ENCODE measurements at places on chromosomes 3 and 15.

GRCh38 chr3:103918336-103918735 is 1448.4 kb upstream of the ALCAM start:
- no peak for DNase-seq

DNA sequence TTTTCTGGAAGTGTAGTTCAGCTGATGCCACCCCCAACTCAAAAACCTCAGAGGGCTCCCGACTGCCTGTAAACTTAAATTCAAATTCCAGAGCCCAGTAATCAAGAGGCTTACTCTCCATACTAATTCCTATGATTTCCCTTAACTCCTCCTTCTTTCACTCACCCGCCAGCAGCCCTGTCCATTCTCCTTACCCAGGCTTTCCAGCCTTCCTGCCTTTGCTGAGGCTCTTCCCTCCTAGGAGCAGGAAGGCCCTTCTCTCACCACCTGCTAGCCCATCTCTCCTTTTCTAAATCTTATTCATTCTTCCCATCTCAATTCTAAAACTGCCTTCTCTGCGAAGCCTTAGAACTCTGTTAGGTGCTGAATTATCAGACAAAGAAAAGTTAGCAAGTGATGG is 30.4 kb downstream of the RORA start:
- DNase-seq, result no peak

GRCh38 chr15:50330921-50331320 is 24.1 kb downstream of the GABPB1 start:
- DNase-seq, result no peak

DNA sequence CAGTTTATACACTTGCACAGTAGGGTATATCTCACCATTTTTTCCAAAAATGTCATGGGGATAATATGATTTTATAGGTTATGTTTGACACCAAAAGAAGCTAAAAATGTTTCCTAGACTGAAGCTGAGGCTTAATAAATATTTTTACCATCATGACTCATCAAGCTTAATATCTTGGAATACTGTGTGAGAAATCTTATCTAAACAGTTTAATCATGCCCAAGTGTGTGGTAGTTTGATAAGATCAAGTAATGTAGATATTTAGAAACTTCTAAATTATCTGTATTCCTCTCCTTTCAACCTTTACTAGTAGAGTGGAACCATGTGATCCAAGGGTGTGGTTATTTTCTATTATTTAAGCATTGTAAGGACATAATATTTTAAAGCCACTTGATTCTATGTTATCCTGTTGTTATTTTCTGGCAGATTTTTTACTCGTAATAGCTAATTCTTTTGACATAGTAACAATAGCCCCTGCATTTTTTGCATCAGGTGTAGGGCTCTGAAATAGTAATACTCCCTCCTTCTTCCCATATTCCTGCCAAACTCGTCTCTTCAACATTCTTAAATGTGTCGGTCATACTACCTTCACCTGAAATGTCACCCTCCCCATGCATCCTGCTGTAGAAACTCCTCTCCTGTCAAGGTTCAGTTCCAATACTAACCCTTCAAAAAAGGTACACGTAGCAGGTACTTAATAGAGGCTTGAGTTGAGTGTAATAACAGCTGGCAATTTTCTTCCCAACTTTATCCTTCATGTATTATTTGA is 729.6 kb downstream of the NLGN1 start:
- DNase-seq, result no peak

DNA sequence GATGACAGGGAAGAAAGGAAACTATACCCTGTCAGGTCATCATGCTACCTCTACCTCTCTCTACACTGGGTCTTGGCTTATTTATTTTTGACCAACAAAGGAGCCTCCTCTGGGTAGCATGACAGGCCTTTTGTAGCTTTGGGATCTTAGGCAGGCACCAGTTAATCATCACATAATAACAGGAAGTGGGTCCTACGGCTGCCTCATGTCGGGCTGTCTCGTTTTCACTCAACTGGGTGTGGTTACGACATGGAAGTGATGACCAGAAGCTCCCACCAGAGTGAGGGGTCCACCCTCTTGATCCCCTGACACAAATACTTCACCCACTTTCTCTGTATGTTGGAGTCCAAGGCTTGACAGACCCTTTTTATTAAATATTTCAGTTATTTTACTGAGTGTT is 105.3 kb downstream of the CD47 start:
- no peak for DNase-seq

DNA sequence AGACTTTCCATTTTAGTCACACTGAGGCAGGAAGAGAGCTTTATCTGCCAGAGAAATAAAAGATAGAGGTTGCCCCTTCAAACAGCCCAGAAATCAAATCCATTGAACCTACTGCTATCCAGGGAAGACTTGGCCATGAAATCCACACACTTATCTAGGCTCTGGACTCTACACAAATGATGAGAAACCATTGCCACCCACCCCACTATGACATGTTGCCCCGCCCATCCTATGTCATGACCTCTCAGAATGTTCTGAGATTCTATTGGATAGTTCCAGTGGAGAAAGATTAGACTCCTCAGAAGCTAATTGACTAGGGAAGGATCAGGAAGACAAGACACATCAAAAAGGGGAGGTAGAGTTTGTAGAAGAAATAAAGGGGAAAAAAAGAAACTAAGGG is at the start of gene TMCO5A:
Gene TMCO5A (plus strand): TSS at position 301 of the 400 bp plus-strand sequence. CDS start 1,684 bp downstream, outside the sequence.
- DNase-seq, result no peak

DNA sequence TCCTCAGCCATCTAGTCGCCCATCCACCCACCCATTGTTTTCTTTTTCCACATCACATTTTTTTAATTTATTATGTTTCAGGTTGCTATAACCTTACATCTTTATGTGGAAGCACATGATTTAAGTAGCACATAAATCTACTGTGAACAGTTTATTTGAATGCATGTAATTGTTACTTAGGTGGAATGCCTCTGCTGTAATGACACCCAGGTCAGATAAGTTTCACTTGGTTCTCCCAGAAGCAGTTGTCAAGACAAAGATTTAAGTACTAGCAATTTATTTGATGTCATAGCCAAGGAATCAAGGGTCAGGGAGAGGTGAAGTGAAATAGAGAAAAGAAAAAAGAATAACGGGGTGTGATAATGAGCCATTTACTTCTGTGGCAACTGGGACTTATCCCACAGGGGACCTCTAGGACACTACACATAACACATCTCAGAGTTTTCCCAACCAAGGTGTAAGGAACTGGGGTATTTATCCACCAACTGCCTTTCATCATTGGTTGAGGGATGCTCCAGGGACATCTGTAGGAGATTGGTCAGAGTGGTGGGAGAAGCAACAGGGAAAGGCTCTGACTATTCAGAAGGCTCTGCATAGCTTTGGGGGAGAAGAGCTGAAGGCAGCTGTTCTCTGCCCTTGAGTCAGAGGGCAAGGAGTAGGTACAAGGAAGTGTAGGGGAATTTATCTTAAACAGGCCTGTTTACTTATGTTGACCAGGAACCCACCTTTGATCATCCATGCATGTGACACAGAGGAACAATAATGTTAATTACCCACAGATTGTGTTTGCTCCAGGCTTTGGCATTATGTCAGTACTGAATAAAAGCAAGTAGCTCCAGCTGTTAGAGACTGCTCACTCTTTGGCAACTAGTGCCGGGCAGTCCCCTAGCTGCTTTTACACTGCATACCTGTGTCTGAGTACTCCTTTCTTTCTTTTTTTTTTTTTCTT is 94.8 kb downstream of the CD200R1L start:
- DNase-seq, result no peak

GRCh38 chr3:101984356-101984755 is 135.0 kb downstream of the NFKBIZ start:
- DNase-seq, result no peak

GRCh38 chr3:182904164-182904563 is 76.2 kb downstream of the DCUN1D1 start:
- no peak for DNase-seq

GRCh38 chr15:92082006-92082843 is 228.7 kb downstream of the SLCO3A1 start:
- DNase-seq, result peak; percentile 66

DNA sequence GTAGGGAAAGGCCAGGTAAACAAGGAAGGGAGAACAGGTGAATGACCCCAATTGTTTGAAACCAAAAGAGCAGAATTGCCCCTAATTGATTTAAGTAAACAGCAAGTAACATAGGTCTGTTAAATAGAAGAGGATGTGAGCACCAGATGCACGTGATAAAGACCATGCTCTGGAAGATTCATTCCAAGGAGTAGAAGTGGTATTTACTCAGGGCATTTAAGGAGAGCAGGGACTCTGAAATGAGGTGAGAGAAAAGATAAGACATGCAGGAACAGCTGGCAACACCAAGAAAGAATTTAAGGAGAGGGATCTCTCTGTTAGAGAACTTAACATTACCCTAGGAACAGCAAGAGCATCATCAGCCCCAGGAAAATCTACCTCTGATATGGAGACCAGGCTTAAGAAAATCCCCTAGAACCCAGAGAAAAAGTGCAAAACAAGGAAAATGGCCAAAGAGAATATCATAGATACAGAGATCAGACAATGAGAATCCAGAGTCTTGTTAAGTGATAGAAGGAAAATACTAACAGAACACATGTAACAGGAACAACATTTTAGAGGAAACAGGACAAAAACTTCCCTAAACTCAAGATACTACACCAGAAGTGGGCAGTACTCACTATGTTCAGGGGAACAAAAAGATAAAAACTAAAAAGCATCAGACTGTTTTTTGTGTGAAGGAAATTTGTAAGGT is 6.4 kb downstream of the NUDT16 start:
- no peak for DNase-seq

DNA sequence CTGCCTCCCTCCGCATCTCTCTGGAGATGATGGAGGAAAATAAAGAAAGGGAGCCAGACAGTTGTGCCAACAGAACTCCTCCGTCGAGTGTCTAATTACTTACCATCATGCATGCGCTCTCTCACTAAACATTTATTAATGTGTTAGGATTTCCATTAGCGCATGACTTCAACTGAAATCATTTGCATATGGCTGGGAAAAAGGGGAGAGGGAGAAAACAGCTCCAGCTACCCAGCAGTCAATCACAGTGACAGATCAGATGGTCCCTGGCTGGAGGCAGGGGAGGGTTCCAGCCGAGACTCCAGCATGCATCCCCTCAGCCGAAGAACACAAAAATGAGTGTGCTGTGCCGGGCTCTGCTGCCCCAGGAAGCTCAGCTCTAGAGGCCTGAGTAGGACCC is 6.8 kb upstream of the RHO start:
- no peak for DNase-seq

GRCh38 chr3:73394240-73394639 is 230.5 kb downstream of the PDZRN3 start:
- no peak for DNase-seq

DNA sequence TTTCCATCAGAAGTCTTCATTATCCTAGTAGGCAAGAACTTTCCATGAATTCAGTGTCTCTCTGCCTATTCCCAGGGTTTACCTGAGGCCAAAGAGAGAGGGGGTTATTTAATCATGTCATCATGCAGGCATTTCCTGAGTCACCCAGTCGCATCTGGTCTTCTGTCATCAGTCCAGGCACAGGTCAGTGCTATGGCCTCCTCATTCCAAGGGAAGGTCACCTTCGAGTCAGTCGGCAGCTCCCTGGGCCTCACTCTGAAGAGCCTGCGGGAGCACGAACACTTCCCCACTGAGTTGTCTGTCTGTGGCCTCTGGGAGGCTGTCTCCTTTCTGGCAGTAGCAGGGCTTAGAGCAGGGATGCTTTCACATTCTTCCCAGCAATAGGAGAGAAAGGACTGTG is 26.2 kb upstream of the LRTM1 start:
- no peak for DNase-seq

DNA sequence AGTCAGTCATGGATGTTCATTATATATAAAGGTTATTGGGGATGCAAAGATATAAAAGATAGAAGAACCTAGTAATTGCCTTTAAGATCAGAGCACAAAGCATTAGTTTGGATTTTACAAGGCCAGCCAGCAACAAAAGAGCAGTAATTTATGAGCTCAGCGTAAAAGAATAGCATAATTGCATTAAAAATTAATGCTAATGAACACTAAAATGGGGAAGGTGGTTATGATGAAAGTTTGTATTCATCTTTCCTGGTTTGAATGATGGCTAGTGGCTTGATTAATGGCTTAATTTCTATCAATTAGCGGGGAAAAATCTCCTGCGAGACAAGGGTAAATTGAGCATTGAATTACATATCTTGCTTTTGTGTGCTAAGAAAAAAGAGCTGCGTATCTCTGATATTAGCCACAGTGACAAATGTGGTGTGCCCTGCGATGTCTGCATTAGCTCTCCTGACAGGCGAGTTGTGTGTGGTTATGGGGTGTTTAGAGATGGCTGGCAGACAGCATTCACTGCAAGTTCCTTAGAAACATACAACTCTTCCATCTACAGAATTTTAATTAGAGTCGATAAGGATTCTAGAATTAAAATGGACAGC is 42.8 kb upstream of the MLF1 start:
- no peak for DNase-seq

- no peak for DNase-seq
Observed at GRCh38 chr3:32592011-32592410, 21.4 kb upstream of the DYNC1LI1 start.

- DNase-seq, result no peak
Observed at GRCh38 chr3:23085261-23085660, 117.9 kb upstream of the UBE2E2 start.

- no peak for DNase-seq
Observed at GRCh38 chr3:21803604-21804003, 52.6 kb upstream of the ZNF385D start.

DNA sequence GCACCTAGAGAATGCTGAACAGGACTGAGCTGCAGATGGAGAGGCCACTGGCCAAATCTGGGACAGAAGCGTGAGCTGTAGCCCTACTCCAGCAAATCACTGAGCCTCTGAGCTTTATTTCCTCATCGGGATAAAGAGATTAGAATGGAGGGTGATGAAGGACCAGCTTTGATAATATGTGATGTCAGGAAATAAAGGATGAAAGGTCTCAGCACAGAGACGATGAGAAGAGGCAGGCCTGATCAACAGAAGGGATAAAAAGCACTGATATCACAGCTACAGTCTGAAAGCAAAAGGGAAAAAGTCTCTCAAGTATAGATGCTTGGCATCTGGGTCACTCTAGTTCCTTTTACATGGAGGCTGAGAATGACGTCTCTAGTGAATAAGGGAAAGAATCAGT is 70.0 kb downstream of the DHX30 start:
- DNase-seq, result no peak

Measured in CD4-positive, alpha-beta T cell (primary cell).